ENCODE measurements at places on chromosomes 12 and 14.

GRCh38 chr14:46057799-46058198 is 593.8 kb downstream of the RPL10L start:
- no peak for DNase-seq

DNA sequence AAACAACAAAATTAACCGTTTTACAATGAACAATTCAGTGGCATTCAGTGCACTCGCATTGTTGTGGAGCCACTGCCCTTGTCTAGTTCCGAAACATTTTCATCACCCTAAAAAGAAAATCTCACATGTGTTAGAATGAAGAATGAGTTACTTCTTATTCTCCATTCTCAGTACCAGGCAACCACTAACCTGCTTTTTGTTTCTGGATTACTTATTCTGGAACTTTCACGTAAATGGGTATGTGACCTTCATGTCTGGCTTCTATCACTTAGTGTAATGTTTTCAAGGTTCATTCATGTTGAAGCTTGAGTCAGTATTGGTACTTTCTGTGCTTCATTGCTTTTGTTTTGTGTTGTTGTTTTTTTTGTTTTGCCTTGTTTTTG is 15.6 kb downstream of the RCOR1 start:
- DNase-seq = no peak

DNA sequence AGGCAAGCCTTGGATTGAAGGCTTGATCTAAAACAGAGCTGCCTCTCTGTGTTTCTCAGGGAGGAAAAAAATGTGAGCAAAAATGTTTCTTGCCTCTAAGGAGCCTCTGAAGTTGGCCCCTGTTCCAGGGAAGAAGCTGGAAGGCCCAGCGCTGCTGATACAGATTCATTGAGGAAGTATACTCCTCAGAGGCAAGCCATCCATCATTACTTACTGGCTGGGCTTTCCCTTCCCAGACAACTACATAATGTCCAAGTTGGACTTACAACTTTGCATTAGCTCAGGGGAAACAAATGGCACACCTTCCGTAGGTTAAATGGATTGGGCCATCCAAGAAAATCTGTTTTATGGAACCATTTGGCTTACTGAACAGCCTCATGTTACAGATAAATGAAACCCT is 263.7 kb upstream of the SEL1L start:
- no peak for DNase-seq

- DNase-seq = no peak
These were observed 43.6 kb upstream of the APPL2 start for GRCh38 chr12:105279460-105280056.

- no peak for DNase-seq
These were observed 104.0 kb downstream of the TNFAIP2 start for GRCh38 chr14:103227094-103227768.

GRCh38 chr12:92992041-92992440 is 62.9 kb upstream of the EEA1 start:
- no peak for DNase-seq

Data from stimulated activated CD4-positive, alpha-beta T cell treated with anti-CD3 and anti-CD28 coated beads, TNF-alpha, amount 100 ng/mL, for 4 hours (primary cell).